GDM1 (cell line): ENCODE measurements at places on chromosomes 6 and 20.

DNA sequence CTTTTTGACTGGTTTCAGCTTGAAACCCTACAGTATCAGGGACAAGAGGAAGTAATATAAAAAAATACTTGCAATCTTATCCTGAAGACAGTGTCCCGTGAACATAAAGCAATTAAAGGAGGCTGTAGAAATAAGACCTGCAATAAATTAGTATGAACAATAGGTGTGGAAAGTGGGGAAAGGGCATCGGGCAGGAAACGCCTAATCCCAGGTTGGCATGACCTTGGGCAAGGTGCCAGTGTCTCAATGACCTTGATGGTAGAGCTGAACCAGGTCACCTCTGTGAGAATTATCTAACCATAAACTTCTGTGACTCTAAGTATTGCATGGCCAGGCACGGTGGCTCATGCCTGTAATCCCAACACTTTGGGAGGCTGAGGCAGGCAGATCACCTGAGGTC is 115.2 kb downstream of the LY86 start:
- no peak for DNase-seq

DNA sequence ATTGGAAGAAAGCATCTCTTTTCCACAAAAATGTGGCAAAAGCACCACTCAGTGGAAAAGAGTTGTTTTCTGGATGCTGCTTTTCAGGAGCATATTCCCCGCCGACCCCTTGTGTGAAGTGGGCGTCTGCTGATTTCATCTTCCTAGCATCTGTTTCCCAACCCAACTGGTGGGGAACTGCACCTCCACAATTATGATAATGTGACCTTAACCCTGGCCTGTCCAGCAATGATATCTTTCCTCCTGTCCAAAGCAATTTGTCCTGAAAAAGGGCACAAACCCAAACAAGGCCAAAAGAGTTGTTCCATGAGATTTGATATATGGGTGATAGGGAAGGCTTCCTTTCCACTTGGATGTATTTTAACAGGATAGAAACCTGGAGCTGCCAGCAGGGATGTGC is 7.3 kb upstream of the SMIM8 start:
- no peak for DNase-seq

- DNase-seq: no peak
Measured at GRCh38 chr20:9889270-9889981, 50.5 kb upstream of the PAK5 start.

GRCh38 chr6:3229566-3230178 is 2.2 kb upstream of the TUBB2B start:
- no peak for DNase-seq

DNA sequence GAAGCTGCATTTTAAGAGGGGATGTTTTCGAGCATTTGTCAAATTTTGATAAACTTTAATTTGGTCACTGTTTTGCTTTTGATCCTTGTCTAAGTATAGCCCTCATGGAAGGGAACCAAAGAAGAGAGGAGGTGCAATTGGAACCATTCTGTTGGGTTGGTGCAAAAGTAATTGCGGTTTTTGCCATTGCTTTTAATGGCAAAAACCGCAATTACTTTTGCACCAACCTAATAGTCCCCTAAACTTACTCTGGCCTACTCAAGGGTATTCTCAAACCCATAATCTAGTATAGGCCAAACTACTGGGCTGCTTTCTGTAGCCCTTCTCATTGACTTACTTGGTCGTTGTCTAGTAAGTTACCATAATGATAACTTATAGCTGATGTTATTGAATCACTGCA is 634.7 kb downstream of the MAFB start:
- no peak for DNase-seq

GRCh38 chr6:144899161-144899560 is 614.0 kb downstream of the UTRN start:
- no peak for DNase-seq

GRCh38 chr6:36357872-36358225 is 21.2 kb upstream of the BNIP5 start:
- DNase-seq: no peak

- DNase-seq: no peak
Measured at GRCh38 chr6:166318227-166318626, 10.0 kb upstream of the PRR18 start.
